Calu3 (cell line): ENCODE measurements at places on chromosomes 11 and 22. TPM values are rescaled to one million over a fixed set of nuclear protein-coding genes. Genes with fewer than 3 reads are reported as not detected.

GRCh38 chr11:109075976-109076375 is 346.0 kb upstream of the C11orf87 start:
- H3K36me3 ChIP-seq = no peaks in the 10 kb centered on the region
- H3K27ac ChIP-seq = no peak overlapping the region
- H3K27me3 ChIP-seq = peaks cover 38% of the 10 kb centered on the region

- H3K36me3 ChIP-seq = peaks cover 5% of the 10 kb centered on the region
- no peak overlapping the region for H3K27ac ChIP-seq
- H3K4me3 ChIP-seq = no peak overlapping the region
- peaks cover 23% of the 10 kb centered on the region for H3K4me1 ChIP-seq
- H3K27me3 ChIP-seq = no peaks in the 10 kb centered on the region
These were observed 23.2 kb downstream of the CASP5 start for GRCh38 chr11:104999721-105000120.

TXN2 gene
- 58.4 and 63.3 TPM in 2 replicates for total RNA-seq

DNA sequence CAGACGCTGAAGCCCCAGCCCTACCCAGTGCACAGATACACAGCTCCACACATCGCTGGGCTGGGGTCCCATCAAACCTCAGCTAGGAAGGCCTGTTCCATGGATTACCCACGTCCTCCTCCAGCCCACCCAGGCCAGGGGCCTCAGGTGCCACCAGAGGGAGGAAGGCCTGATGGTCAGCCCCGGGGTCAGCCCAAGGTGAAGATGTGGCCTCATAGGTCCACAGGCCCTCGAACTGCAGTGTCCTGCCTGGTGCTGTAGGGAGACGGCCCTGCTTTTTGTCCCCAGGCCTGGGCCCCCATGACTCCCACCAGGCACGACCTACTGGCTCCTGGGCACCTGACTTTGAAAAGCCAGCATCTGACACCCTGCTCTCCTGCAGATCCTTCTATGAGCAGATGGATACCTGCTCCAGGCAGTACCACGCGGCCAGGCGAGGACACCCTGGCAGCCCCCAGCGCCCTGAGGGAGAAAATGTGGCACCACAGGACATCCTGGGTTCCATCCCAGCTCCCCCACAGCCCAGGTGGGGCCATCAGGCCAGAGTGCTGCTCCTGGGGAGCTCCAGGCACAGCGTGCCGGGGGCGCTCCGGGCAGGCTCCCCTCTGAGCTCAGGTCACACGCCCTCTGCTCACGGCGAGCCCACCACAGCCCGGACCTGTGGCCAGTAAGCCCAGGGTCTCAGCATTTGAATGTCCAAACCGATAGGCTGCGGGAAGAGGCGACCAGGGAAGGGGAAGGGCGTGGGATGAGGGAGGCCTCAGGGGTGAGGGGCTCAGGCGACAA is 15.8 kb upstream of the MOB2 start:
- no peak overlapping the region for H3K4me3 ChIP-seq
- H3K27ac ChIP-seq = no peak overlapping the region
- H3K36me3 ChIP-seq = no peaks in the 10 kb centered on the region
- H3K27me3 ChIP-seq = no peaks in the 10 kb centered on the region
- no peak for DNase-seq
- peaks cover 3% of the 10 kb centered on the region for H3K4me1 ChIP-seq

PKP3 gene
- 128 and 154 TPM in 2 replicates for total RNA-seq

DNA sequence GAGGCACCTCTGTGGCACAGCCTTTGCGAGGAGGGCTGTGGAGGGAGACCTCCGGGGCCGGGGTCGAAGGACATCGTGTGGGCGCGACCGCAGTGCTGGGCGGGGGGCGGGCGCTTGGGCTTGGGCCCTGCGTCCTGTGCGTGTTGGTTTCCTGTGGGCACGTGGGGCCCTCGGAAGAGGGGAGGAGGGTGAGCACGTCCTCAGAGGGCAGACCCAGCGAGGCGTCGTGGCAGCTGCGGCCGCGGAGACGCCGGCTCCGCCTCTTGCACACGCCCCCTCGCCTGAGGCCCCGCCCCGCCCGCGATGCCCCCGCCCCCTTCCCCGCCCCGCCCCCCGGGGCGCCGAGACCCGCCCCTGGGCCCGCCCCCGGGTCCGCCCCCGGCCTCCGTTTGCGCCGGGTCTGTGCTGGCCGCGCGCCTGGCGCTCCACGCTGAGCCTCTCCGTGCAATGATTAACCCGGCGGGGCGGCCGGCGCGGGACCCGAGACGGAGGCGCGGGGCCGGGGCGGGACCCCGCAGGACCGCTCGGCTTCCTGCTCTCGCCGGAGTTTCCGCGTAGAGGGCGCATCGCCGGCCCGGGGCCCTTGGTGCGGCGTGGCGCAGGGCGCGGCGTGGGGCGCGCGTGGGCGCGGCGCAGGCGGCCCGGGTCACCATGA is at the start of gene PRR5:
Gene PRR5 (plus strand): TSS at position 381 of the 655 bp plus-strand sequence. CDS start 271 bp downstream, at position 652.
- peaks cover 14% of the 10 kb centered on the region for H3K27me3 ChIP-seq
- DNase-seq = peak; percentile 87
- H3K4me3 ChIP-seq = peak within 1 kb of the TSS; percentile 76
- no peaks in the 10 kb centered on the region for H3K4me1 ChIP-seq

EHF gene
- 286 and 299 TPM in 2 replicates for total RNA-seq

RAG2 gene
- not detected in 2 replicates for total RNA-seq
